Fibroblast of gingiva (primary cell): ENCODE measurements at places on chromosomes 11 and 22.

- no peak for DNase-seq
Measured at GRCh38 chr11:17596310-17596669, 49.2 kb downstream of the OTOG start.

DNA sequence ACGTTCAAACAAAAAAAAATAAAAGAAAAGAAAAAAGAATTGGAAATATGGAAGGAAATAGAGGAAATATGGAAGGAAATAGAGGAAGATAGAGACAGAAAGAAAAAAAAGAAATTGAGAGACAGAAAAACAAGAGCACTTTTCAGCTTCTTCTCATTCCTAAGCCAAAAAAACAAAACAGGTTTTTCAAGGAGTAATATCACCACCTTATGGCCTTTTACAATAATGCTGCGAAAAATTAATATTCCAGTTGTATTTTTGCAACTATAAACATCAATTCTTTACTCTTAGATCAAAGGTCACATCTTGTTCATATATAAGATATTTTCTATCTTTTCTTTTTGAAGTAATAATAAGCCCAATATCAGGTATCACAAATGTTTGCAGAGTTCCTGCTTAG, 328.3 kb downstream of the FAT3 start:
- no peak for DNase-seq

- peak; percentile 90 for DNase-seq
Measured at GRCh38 chr11:86069408-86070101, 671 bp upstream of the PICALM start.

DNA sequence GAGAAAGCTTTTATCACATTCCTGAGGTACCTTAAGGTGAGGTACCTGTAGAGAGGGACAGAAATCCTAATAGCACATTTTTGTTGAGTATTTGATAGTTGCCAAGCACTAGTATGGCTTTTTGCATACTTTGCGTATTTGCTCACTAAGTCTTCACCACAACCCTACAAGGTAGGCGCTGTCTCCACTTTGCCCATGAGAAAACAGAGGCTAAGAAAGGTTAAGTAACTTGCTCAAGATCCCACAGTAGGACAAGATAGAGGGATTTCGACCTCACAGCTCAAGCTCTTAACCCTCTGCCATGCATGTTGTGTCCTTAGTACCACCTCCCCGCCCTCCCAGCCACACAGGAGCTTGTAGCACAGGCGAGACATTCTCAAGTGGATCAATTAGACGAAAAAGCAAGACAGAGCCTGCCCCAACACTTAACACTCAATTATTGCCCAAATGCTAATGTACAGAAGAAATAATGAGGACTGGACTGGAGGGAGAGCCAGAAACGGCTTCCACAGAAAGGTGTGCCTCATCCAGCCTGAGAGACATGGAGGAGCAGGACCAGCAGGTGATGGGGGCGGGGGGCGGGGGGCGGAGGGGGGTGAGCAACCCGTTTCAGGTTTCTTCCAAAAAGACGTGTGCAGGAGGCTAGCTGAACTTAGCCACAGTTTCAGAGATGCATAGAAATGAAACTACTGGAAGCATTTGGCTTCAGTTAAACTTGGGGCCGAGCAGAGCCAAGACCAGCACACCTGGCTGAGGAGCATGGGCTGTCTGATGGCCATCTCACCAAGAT, 26.7 kb upstream of the CD44 start:
- no peak for DNase-seq

- no peak for DNase-seq
Measured at GRCh38 chr11:129388824-129389223, 13.2 kb downstream of the BARX2 start.

GRCh38 chr11:6057452-6057851, 26.9 kb upstream of the OR56A1 start:
- no peak for DNase-seq

DNA sequence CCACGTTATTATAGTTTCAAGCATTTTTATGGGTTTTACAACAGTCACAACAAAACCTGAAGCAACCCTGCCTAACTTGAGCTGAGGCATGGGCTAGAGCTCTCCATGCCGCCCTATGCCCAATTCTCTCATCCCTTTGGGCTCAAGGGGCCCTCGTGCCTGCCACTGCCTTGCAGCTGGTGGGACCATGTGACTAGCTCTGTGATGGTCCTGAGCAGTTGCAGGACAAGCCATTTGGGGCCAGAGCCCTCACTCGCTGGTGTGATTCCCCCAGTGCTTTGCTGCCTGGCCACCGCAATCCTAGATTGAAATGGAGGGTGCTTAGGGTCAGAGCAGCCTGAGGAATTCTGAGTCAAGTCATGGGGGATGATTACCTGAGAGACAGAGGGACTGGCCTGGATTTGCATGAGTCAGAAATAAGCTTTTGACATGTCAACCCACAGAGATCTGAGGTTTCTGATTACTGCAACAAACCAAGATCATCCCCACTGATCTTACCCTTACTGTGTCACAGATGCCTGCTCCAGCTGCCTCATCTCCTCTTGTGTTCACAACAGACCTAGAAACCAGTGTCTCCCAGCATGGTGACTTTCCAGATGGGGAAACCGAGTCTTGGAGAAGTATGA, 323.7 kb downstream of the BRD1 start:
- DNase-seq = no peak

DNA sequence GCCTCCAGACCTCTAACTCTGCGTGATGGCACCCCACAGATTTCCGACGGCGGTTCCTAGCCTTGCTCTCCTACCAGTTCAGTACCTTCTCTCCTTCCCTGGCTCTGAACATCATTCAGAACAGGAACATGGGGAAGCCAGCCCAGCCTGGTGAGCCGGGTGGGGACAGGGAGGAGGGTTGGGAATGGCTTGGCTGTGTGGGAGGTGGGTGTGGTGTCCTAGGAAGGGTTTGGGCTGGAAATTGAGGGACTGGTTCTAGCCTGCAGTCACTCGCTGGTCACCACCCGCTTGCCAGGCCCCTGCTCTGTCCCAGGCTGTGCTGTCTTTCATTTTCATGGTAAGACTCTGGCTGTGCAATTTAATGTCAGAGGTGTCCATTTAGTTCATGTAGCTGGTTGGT, 33.9 kb downstream of the NAT10 start:
- no peak for DNase-seq

- no peak for DNase-seq
Measured at GRCh38 chr22:23146478-23147205, 1.4 kb downstream of the RAB36 start.

GRCh38 chr11:59195586-59195985, 17.1 kb downstream of the MPEG1 start:
- DNase-seq = no peak

DNA sequence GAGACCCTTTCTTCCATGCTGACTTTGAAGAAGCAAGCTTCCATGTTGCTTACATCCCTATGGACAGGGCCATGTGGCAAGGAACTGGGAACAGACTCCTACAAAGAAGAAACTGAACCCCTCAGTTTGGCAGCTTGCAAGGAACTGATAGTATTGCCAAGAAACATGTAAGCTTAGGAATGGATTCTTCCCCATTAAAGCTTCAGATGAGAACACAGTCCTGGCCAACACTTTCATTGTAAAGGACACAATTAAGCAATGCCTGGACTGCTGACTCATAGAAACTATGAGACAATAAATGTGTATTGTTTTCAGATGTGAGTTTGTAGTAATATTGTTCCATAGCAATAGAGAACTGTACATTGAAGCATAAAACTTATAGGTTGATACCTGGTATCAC, 82.4 kb downstream of the AASDHPPT start:
- DNase-seq = peak; percentile 90

DNA sequence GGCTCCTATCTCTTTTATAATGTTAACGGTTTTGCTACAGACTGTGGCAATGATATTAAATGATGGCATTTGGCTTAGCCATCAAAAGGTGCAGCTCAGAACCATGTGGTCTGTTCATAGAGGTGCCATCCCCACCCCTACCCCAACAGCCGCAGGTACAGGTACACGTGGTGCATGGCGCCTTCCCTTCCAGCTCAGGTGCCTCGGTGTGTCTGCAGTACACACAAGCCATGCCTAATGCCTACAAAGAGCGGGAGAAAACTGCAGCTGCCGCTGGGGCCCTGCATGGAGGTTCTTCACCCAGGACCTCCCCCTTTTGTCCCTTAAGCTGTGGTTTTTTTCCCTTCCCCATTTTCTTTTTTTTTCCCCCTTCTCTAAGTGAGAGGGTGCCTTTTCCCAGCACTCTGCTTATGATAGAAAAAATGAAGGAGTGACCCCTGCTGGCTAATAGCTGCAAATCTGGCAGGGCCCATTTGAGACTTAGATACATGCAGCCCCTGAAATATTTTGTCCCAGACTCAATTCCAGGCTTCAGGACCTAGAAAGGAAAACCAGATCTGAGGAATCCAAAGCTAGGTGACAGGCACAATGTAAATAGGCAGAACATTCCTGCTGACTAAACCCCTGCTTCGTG, 6.5 kb downstream of the OR52M1 start:
- no peak for DNase-seq

DNA sequence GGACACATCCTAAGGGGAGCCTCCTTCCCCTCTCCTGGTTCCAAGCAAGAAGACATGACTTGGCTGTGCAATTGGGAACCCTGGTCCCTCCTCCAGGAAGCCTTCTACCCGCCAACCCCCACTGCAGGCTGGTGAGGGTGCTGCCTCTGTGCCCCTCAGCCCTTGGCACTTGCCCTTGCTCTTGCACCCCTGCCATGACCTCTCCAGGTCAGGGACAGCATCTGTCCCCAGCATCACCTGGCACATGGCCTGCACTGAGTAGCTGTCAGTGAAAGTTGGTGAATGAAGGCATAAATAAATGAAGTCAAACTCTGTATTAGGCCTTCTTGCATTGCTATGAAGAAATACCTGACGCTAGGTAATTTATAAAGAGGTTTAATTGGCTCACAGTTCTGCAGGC, 1.9 kb upstream of the GTSE1 start:
- no peak for DNase-seq

DNA sequence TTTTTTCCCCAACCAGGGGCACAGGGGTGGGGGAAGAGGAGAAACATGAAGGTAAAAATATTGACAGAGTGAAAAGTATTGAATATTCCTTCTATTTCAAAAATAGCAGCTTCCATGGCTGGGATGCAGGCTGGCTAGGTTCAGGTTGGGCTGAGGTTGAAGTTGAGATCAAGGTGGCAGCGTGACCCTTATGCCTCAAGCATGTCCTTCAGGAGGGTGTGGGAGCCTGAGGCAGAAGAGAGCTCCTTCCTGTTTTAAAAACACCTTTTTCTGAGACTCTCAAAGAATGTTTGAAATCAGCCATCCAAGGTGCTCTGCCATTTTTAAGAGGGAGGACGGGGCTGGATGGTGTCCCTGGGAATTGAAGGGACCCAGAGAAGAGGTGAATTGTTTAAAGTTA, 29.5 kb downstream of the TIMP3 start:
- no peak for DNase-seq

GRCh38 chr11:27447288-27448183, 25.1 kb downstream of the LGR4 start:
- DNase-seq = no peak

DNA sequence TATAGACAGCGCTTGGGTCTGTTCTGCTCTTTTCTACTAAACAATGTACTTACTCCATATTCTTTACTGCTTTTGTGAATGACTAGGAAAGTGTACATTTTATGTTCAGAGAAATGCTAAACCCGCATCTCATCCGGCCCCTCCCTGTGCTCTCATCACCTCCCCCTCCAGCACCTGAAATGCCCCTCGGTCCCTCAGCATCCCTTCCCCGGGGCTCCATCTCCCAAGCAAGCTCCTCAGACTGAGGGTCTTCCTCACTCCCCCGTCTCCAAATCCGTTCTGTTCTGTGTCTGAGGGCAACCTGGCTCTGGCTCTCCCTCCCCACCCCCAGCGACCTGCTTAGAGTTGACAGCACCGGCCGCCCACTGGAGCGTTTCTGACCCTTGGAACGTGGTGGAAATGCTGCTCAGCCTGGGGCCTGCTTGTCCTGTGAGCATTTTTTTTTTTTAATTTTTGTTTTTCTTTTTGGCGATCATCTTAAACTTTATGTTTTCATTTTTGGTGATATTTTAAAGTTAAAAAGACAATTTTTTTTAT, 1.4 kb downstream of the SELENOO start:
- no peak for DNase-seq

GRCh38 chr11:45082744-45083543, 63.5 kb upstream of the PRDM11 start:
- DNase-seq = no peak

- DNase-seq = no peak
Measured at GRCh38 chr11:126433989-126434949, 78.8 kb downstream of the ST3GAL4 start.
